ENCODE measurements at places on chromosomes 3 and 15. TPM values are rescaled to one million over a fixed set of nuclear protein-coding genes. Genes with fewer than 3 reads are reported as not detected.

FAN1 gene
- total RNA-seq = 53.0 TPM

TAGLN3 gene
- total RNA-seq = 78.5 TPM

CHRNA5 gene
- total RNA-seq = 3.6 TPM

EBLN2 gene
- 15.2 TPM for total RNA-seq

CEP19 gene
- total RNA-seq = 7.4 TPM

PPP1R14D gene
- total RNA-seq = not detected

NEIL1 gene
- total RNA-seq = 40.2 TPM

SATB1 gene
- 89.1 TPM for total RNA-seq

RBSN gene
- total RNA-seq = 60.1 TPM

TRH gene
- 14.0 TPM for total RNA-seq

RAB6B gene
- 38.7 TPM for total RNA-seq

SLC28A1 gene
- total RNA-seq = 0.16 TPM

IGDCC3 gene
- 5.4 TPM for total RNA-seq

MGLL gene
- total RNA-seq = 46.3 TPM

ERC2 gene
- total RNA-seq = 24.2 TPM

MASP1 gene
- 5.6 TPM for total RNA-seq

PARP15 gene
- total RNA-seq = 0.82 TPM

DCUN1D1 gene
- 58.7 TPM for total RNA-seq

ANKUB1 gene
- not detected for total RNA-seq

SHF gene
- 40.8 TPM for total RNA-seq

CD96 gene
- 1.3 TPM for total RNA-seq

GP9 gene
- 1.2 TPM for total RNA-seq

BCL2A1 gene
- total RNA-seq = 1.5 TPM

SENP2 gene
- 55.0 TPM for total RNA-seq

AADAC gene
- not detected for total RNA-seq

UBXN7 gene
- 69.9 TPM for total RNA-seq

GASK1A gene
- total RNA-seq = 24.4 TPM

SECISBP2L gene
- total RNA-seq = 95.1 TPM

ALDH1L1 gene
- 2.5 TPM for total RNA-seq

LTF gene
- total RNA-seq = 52.9 TPM

ZBBX gene
- total RNA-seq = 2.3 TPM

EIF1B gene
- total RNA-seq = 39.6 TPM

CSPG4 gene
- total RNA-seq = 25.8 TPM

UPK1B gene
- 10.1 TPM for total RNA-seq

THUMPD3 gene
- total RNA-seq = 75.8 TPM

GREM1 gene
- total RNA-seq = 1.2 TPM

PIF1 gene
- total RNA-seq = 5.7 TPM

SEMA3B gene
- total RNA-seq = 107 TPM

SHC4 gene
- 4.3 TPM for total RNA-seq

Data from camera-type eye (tissue), 1 donor.